ENCODE measurements at places on chromosomes 11 and 22.

DNA sequence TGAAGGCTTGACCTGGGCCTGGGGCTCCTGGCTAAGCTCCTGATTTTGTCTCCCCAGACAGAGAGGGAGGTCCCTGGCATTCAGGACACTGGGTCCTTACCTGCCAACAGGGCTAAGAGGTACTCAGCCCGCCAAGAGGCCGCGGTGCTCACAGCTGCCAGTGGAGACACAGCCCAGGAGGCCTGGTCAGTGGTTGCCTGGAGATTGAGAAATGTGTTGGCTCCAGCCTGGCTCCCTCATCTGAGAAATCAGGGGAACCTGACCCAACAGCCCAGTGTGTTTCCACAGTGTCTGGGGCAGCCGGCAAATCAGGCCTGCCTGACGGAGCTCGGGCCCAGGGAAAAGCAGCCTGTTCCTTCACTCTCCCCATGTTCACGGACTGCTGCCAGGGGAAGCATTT, 79.4 kb upstream of the NAV2 start:
- DNase-seq: no peak

DNA sequence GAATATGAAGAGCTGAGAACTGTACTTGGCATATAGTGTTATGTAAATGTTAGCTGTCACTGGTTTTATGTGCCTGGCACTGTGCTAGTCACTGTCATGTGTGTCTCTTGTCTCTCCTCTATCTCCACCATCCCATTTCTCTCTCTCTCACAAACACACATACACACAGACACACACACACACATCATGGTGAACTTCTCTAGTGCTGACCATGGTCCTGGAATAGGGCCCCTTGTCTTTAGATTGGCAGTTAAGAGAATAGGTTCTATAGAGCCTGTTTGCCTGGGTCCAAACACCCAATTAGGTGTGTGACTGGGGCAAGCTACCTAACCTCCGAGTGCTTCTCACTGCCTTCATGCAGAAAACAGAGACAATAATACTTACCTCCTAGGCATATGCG, 109.7 kb upstream of the NARS2 start:
- DNase-seq: no peak

DNA sequence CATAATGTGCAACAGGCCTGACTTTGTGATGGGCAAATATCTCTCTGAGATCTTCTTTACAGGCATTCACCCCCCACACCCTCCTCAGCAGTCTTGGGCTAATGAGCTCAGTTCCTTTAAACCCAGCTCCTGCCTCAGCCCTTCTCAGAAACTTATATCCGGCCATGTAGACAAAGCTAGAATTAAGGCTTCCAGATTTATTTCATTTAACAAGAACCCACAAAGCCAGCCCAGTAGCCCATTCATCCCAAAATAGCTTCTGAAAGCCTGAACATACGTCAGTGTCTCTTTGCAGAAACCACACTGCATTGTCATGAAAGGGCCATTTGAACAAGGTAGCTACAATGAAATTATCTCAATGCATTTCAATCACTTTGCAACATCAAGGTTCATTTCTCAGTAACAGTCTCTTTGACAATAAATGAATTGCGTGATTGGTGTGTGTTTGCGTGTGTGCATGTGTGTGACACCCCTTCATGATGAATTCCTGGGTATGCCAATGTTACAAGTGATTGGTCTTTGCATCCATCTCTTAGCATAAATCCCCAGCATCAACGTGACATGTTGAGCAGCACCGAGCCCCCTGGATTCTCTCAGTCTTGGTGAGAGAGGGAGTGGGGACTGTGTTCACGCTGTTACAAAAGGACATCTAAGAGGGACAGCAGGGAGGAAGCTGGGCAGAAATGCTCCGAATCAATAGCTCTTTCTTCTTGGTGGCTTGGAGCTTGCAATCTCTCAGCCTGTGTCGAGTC, 299.6 kb downstream of the KIRREL3 start:
- no peak for DNase-seq

GRCh38 chr11:14347991-14348390, 11.0 kb downstream of the RRAS2 start:
- DNase-seq: no peak

GRCh38 chr11:119529936-119530335, 107.0 kb upstream of the THY1 start:
- no peak for DNase-seq

DNA sequence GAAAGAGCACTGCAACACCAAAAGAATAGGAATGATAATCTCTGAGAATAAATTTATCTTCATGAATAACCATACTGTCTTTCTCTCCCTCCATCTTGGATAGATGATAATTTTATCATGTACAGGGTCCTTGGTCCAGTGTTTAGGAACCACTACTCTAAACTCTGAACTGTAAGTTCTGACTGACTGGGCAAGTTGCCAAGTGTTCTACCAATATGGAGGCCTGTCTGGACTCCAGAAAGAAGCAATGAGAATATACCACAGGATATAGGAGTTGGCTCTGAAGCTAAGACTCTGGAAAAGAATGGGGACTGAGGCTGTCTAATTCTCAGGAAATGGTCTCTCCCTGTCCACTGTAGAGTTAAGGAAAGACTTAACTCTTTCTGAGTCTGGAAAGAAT, 1.5 kb downstream of the FHIP1B start:
- DNase-seq: no peak

DNA sequence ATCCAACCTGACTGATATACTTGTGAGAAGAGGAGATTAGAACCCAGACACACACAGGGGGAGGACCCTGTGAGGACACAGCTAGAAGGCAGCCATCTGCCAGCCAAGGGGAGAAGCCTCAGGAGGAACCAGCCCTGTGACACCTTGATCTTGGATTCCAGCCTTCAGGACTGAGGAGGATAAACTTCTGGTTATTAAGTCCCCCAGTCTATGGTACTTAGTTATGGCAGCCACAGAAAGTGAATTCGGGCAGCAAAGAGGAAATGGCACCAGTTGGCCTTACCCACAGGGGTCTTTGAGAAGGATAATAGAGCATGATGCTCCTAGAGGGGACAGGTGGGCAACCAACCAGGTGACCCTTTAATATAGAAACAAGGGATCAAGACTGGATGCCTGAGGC, 49.4 kb downstream of the ASCL2 start:
- no peak for DNase-seq

- DNase-seq: no peak
Observed at GRCh38 chr11:55895216-55895615, 12.1 kb downstream of the TRIM51 start.

DNA sequence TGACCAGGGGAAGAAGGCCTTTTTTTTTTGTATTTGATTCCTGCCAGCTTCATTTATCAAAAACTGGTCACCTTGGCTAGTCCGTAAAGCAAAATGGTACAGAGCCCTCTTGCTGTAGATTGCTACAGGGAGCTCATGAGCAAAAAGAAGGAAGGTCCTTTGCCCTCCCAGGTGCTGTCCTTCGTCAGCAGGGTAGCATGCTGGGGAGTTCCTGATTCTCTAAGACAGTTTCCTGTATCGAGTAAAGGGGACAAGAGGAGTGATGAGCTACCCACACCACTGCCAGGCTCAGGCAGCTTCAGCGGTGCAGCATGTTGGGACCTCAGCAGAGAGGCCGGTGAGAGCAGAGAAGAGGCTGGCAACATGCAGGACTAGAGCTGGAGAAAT, 67.8 kb upstream of the CSNK2A3 start:
- no peak for DNase-seq

GRCh38 chr11:36722421-36722820, 124.4 kb upstream of the RAG2 start:
- DNase-seq: no peak

DNA sequence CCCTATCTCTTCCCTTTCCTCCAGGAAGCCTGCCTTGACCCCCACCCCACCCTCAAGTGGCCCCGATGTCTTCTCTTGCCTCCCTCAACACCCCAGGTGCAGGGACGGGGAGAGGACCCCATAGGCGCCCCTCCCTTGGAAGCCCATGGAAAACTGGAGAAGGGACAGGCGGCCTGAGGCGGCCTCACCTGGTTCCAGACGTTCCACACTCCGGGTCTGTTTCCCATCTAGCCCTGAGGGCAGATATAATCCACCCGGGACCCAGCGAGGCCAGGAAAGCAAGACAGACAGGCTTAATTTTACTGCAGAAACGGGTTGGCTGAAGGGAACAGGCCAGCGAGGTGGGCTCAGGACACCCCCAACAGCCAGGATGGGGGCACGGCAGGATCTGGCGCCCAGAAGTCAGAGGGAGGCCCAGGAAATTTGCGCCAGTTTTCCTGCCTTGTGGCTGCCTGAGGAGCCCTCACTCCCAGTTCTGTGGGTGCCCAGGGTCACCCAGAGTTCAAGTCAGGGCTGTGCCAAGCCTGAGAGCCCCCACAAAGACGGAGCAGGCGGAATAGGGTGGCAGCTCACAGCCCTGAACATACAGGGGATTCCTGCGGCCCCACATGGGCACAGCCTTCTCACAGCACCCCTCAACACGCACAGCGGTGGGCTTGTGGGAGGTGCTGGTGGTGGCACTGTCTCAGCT, 3.0 kb upstream of the SIGIRR start:
- DNase-seq: no peak

GRCh38 chr22:49398115-49398514, 429.6 kb downstream of the BRD1 start:
- DNase-seq: no peak

DNA sequence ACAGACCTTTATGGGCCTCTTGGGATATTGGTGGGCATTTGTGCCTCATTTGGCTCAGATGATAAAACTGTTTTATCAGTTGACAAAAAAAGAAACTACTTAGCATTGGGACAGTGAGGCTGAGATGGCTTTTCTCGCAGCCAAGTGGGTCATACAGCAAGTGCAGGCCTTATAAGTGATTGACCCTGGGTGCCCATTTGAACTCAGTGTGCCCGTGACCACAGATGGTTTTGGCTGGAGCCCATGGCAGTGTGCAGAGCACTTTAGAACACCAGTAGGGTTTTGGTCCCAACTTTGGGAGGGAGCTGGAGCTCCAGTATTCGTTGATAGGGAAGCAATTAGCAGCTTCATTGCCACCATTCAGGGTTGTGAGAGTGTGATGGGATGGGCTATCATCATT, 404.5 kb upstream of the LARGE1 start:
- DNase-seq: no peak

GRCh38 chr22:27745809-27746208, 55.7 kb downstream of the MN1 start:
- DNase-seq: no peak

GRCh38 chr11:126312961-126313360, 9.1 kb downstream of the DCPS start:
- no peak for DNase-seq

- DNase-seq: no peak
Observed at GRCh38 chr11:12126344-12127019, 16.1 kb downstream of the MICAL2 start.

GRCh38 chr11:120125024-120125423, 12.9 kb downstream of the TRIM29 start:
- DNase-seq: no peak

DNA sequence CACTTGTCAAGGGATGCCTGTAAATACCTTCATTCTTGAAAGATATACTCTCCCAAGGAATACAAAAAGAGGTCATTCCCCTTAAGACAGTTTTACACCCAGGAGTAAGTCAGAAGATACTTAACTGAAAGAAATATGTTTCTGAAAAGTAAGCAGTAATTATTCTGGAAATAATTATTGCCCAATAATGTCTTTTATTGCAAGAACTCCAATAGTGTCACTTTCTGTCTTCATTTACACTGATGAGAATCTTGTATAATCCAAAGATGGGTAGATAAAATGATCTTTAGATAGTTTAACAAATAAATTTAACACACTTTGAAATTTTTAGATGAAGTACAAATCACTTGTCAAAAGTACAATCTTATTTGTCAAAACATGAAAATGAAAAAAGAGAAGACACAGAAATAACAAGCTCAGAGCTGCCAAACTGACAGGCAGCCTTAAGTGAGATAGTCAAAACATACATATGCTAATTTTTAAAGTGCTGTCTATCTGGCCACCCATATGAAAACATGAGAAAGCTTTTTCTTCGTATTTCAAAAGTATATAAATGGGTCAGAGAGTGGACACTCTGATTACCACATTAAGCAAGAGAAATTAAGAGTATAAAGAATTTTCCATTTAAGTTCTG, 225.1 kb downstream of the TTC28 start:
- no peak for DNase-seq

- DNase-seq: no peak
Observed at GRCh38 chr11:130890039-130890745, 26.1 kb downstream of the SNX19 start.

GRCh38 chr22:33770723-33771122, 149.6 kb downstream of the LARGE1 start:
- DNase-seq: no peak

GRCh38 chr11:128448981-128449713, 138.2 kb downstream of the ETS1 start:
- no peak for DNase-seq

DNA sequence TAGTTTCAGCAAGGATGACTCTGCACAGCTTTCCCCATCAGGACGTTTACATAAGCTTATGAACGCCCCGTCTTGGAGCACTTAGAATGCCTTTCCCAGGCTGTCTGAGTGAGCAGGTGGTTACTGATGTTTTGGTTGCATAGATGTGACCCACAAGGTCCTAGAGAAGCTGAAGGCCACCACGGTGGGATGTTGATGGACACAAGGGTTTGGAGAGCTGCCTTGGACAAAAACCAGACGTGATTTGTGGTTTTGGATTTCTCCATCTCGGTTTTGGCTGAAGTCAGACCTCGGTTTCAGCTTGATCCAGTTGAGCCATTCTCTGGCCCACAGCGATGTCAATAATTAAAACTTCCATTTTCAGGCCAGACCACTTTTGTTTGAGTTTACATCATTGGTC, 151.9 kb downstream of the LDLRAD3 start:
- DNase-seq: no peak

DNA sequence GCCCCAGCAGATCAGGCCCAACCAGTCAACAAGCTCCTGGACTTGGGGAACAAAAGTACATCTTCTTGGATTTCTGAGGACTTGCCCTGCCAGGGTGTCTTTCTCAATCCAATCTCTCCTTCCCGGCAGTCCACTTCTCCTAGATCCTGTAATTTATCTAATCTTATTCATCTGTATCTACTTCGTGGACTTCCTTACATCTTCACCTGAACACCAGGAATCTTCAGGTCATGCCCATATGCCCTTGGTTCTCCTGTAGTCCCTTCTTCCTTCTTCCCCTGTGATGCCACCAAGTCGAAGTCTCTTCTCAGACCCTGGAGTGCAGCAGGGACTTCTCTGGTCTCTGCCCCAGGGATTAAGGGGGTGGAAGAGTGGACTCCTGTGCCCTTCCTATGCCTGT, 100.3 kb downstream of the ZNF280B start:
- DNase-seq: no peak

DNA sequence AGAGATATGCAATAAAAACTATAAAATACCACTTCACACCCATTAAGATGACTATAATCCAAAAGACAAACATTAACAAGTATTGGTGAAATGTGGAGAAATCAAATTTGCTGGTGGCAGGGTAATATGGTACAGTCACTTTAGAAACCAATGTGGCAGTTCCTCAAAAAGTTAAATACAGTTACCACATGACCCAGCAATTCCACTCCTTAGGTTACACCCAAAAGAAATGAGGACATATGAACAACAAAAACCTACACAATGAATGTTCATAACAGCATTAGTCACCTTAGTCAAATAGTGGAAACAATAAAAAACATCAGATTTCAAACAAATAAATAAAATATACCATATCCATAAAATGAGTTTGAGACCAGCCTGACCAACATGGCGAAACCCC, 52.6 kb downstream of the RDX start:
- DNase-seq: no peak

- no peak for DNase-seq
Observed at GRCh38 chr11:6609502-6610015, 2.5 kb downstream of the TAF10 start.

GRCh38 chr11:121889931-121890330, 226.1 kb downstream of the BLID start:
- DNase-seq: no peak

All from esophagus squamous epithelium (tissue), 5 donors.